Central memory CD8-positive, alpha-beta T cell (primary cell): ENCODE measurements at places on chromosomes 13 and 19.

- DNase-seq, result no peak
These were observed at the start of gene ANGPTL4 for GRCh38 chr19:8363803-8364771. TSS of gene ANGPTL4 (plus strand) at chr19:8364155. CDS start at chr19:8364322, 167 bp downstream.

DNA sequence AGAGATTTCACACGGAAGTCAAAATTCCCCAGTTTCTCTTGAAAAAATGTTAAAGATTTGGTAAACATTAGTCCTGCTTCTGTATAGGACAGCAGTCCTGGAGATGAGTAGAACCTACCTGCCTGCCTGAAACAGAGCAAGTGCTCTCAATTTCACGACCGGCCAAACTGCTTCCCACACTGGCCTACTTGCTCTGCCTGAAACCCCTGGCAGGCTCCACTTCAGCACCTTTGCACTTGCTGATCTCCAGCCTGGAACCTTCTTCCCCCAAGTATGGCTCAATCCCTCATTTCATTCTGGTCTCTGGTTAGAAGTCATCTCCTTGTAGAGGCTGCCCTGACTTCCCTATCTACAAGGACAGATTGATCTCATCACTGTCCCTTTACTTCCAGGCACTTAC lies 271.4 kb downstream of the DLEU7 start:
- DNase-seq, result no peak

DNA sequence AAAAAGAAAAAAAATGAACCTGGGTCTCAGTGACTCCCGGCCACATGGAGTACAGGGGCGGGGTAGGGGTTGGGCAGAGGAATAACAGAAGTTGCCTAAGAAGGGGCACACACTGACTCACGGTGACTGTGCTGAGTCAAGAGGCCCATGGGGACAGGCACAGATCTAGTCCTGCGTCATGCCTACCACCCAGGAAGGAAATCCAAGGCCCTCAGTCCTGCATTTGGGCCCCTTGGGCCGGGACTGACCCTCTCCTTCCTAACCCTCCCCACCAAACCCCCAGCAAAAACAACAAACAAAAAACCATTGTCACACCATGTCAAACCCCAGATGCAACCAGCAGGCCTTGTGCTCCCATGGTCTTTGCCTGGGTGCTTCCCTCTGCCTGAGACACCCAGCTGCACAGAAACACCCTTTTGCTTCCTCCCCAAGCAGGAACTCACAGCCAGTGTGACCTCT lies 9.6 kb upstream of the NOTCH3 start:
- DNase-seq, result no peak

GRCh38 chr13:90321281-90321931 lies 1026.1 kb upstream of the MIR17HG start:
- no peak for DNase-seq

DNA sequence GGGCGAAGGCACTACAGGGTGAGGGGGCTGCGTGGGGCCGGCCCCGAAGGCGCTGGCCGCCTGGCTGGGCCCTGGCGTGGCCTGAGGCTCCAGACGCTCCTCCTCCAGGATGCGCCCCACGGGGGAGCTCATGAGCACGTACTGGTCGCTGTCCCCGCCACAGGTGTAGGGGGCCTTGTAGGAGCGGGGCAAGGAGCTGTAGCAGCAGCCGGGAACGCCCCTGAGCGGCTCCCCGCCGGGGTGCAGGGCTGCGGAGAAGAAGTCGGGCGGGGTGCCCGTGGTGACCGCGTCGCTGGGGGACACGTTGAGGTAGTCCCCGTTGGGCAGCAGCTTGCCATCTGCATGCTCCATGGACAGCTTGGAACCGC lies 3.0 kb downstream of the IRS2 start:
- DNase-seq, result no peak

DNA sequence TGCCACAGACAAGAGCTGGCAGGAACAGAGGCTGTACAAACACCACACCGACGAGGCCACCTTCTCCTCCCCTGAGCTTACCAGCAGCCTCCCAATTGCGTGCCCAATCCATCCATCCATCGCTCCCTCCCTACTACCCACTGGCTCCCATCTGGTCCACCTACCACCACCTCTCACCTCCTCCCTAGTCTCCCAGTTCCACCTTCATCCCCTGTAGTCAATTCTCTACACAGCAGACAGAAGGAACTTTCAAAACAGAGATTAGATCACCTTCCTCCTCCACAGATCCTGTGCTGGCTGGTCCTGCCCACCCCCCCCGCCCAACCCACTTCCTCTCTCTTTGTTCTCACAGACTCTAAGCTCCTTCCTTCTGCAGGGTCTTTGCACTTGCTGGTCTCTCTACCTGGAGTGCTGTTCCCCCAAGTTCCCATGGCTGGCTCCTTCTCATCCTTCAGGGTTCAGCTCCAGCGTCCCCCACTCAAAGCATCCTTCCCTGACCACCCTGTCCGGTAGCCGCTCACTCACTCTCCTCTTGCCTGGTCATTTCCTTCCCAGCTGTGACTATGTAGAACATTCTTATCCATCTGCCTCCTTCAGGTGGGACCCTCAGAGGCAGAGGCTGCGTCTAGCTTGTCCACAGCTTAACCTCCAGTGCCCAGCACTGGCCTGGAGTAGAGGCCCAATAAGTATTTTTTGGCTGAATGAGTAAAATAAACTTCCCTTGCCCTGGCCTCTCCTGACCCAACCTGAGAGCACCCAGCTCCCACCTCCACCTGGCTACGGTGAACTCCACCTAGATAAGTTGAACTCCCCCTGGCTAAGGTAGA lies 23.0 kb downstream of the PIN1 start:
- DNase-seq, result no peak
